ENCODE measurements at places on chromosomes 4 and X. TPM values are rescaled to one million over a fixed set of nuclear protein-coding genes. Genes with fewer than 3 reads are reported as not detected.

Gene AMOT
- 3.8 TPM for total RNA-seq

Gene ARHGEF38
- 0.24 TPM for total RNA-seq

Gene CT45A10
- not detected for total RNA-seq

Gene LRPAP1
- 67.7 TPM for total RNA-seq

Gene TDO2
- total RNA-seq, result 0.66 TPM

Gene SMIM43
- 0.24 TPM for total RNA-seq

DNA sequence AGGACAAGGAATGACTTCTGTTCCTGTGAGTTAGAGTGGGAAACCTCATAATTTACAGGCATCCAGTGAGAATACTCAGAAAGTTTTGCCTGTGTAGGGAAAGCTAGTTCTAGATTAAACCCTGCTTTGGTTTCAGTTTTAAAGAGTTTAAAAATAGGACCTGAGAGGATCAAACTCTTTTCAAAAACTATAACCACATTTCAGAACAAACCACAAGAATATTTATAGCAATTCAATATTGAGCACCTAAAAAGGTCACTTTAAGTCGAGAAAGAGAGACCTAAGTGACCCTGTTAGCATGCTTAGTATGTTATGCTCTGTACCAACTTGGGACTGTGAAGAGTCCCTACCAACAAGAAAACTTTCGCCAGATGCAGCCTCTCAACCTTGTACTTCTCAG, 17.4 kb upstream of the PWWP3B start:
- no peak overlapping the region for H3K4me3 ChIP-seq
- H3K27ac ChIP-seq, result no peak overlapping the region
- H3K27me3 ChIP-seq, result no peaks in the 10 kb centered on the region

- H3K4me1 ChIP-seq, result no peaks in the 10 kb centered on the region
- DNase-seq, result no peak
- peaks cover 73% of the 10 kb centered on the region for H3K27me3 ChIP-seq
- H3K36me3 ChIP-seq, result no peaks in the 10 kb centered on the region
- no peak overlapping the region for H3K4me3 ChIP-seq
Observed at GRCh38 chr4:146632770-146633470, 5.8 kb upstream of the POU4F2 start.

- no peaks in the 10 kb centered on the region for H3K36me3 ChIP-seq
- peaks cover 2% of the 10 kb centered on the region for H3K27me3 ChIP-seq
- no peak for DNase-seq
- no peak overlapping the region for H3K4me3 ChIP-seq
Observed at GRCh38 chrX:111007238-111007637, 88.8 kb upstream of the PAK3 start.

- no peak overlapping the region for H3K27ac ChIP-seq
- H3K27me3 ChIP-seq, result no peaks in the 10 kb centered on the region
- no peak for DNase-seq
Observed at GRCh38 chr4:114606245-114606644, 7.6 kb downstream of the UGT8 start.

- no peak overlapping the region for H3K4me3 ChIP-seq
- no peaks in the 10 kb centered on the region for H3K27me3 ChIP-seq
- no peaks in the 10 kb centered on the region for H3K4me1 ChIP-seq
- no peaks in the 10 kb centered on the region for H3K36me3 ChIP-seq
Observed at GRCh38 chr4:22787753-22788375, 95.1 kb downstream of the GBA3 start.

GRCh38 chr4:185894481-185894880, 82.5 kb upstream of the SORBS2 start:
- H3K27ac ChIP-seq, result no peak overlapping the region
- no peaks in the 10 kb centered on the region for H3K36me3 ChIP-seq
- no peaks in the 10 kb centered on the region for H3K27me3 ChIP-seq

DNA sequence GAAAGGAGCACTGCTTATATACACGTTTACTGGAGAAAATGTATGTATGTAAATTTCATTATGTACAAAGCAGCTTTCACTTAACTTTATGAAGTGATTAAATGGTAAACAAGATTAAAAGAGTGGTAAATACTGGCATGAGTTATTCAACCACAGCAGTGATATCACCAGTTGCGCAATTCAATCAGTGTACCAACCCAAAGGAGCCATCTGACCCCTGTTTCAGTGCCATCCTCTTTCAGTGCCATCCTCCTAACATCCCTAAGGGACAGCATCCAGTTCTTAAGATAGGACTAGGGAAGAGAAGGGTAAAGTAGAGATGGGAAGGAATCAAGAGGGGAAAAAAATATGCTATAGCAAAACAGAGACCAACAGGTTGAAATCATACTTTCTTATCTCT, 16.2 kb downstream of the HPF1 start:
- no peak overlapping the region for H3K4me3 ChIP-seq
- no peak overlapping the region for H3K27ac ChIP-seq
- DNase-seq, result no peak
- peaks cover 26% of the 10 kb centered on the region for H3K36me3 ChIP-seq

GRCh38 chr4:38769857-38770256, 12.9 kb downstream of the TLR10 start:
- H3K27me3 ChIP-seq, result no peaks in the 10 kb centered on the region
- no peaks in the 10 kb centered on the region for H3K4me1 ChIP-seq
- H3K27ac ChIP-seq, result no peak overlapping the region
- no peak for DNase-seq

DNA sequence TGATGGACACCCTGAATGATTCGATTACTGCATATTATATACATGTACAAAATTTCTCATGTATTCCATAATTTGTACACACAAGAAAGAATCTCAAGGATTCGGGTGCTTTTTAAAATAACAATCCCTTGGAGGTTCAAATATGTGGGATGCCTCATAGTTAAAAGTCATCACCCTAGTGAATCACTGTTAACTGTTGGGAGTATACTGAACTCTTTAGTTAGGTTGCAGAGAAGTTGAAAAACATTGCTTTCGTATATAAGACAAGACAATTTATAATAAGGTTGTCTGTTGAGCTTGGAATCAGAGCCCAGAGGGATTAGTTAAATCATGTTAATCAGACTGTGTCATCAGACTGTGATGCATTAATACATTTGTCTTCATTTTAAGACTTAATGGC, 15.6 kb downstream of the DCK start:
- H3K27ac ChIP-seq, result no peak overlapping the region
- DNase-seq, result no peak
- H3K4me1 ChIP-seq, result peaks cover 28% of the 10 kb centered on the region
- H3K27me3 ChIP-seq, result no peaks in the 10 kb centered on the region
- peaks cover 9% of the 10 kb centered on the region for H3K36me3 ChIP-seq

DNA sequence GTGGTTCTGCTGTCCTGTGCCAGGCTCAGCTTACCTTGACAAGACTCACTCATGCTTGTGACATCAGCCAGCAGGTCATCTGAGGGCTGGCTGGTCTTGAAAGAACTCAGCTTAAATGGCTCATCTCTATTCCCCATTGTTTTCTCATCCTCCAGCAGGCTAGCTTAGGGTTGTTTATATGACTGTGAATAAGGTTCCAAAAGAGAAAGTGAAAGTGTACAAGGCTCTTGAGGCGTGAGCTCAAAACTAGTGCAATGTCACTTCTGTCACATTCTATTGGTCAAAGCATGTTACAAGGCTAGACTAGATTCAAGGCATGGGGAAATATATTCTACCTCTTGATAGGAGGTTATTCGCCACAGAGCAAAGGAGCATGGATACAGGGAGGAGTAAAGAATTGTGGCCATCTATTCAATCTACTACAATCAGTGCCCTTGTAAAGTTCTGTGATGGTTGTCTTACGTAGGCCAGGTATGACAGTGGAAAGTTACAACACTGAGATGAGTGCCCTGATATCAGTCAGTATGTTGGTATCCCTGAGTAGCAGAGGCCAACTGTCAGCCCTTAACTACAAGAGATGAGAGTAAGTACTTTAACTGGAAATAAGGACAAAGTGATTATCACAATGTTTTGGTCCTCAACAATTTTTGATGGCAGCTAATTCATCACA, 19.8 kb upstream of the TMLHE start:
- no peaks in the 10 kb centered on the region for H3K27me3 ChIP-seq
- H3K36me3 ChIP-seq, result no peaks in the 10 kb centered on the region
- no peak overlapping the region for H3K4me3 ChIP-seq
- peak overlapping the region; percentile 42 for H3K27ac ChIP-seq
- no peak for DNase-seq

- no peak overlapping the region for H3K4me3 ChIP-seq
- H3K36me3 ChIP-seq, result no peaks in the 10 kb centered on the region
- no peaks in the 10 kb centered on the region for H3K27me3 ChIP-seq
Observed at GRCh38 chrX:101163166-101163565, 56.4 kb upstream of the DRP2 start.

GRCh38 chr4:171759274-171759673, 53.9 kb upstream of the GALNTL6 start:
- no peaks in the 10 kb centered on the region for H3K36me3 ChIP-seq
- no peaks in the 10 kb centered on the region for H3K27me3 ChIP-seq
- H3K4me3 ChIP-seq, result no peak overlapping the region
- no peaks in the 10 kb centered on the region for H3K4me1 ChIP-seq
- H3K27ac ChIP-seq, result no peak overlapping the region

Data from thymus (tissue), 14 donors.